Small intestine (tissue), 16 donors: ENCODE measurements at places on chromosomes 4 and X. TPM values are rescaled to one million over a fixed set of nuclear protein-coding genes. Genes with fewer than 3 reads are reported as not detected.
A peak's percentile ranks its signal among the peaks of the same experiment; 100 is the strongest.

The RAB39B gene
- 0.50 TPM for polyA plus RNA-seq

The TEX11 gene
- polyA plus RNA-seq = 0.04 TPM

The FDCSP gene
- not detected for polyA plus RNA-seq

The ARMCX2 gene
- polyA plus RNA-seq = 10.2 TPM

The NHS gene
- polyA plus RNA-seq = under 0.01 TPM

The PNMA6A gene
- polyA plus RNA-seq = not detected

The PPID gene
- 46.5 TPM for polyA plus RNA-seq

The USP17L29 gene
- not detected for polyA plus RNA-seq

The FGFBP2 gene
- polyA plus RNA-seq = not detected

The ADH1C gene
- 231 TPM for polyA plus RNA-seq

The RAI2 gene
- polyA plus RNA-seq = 11.2 TPM

- H3K36me3 ChIP-seq = no peaks in the 10 kb centered on the region
- H3K27me3 ChIP-seq = no peaks in the 10 kb centered on the region
- DNase-seq = no peak
- H3K27ac ChIP-seq = no peak overlapping the region
These were observed 76.8 kb upstream of the MCF2 start for GRCh38 chrX:139784807-139785206.

GRCh38 chrX:39253551-39253950, 452.3 kb downstream of the MID1IP1 start:
- peaks cover 2% of the 10 kb centered on the region for H3K4me1 ChIP-seq
- no peak overlapping the region for H3K4me3 ChIP-seq
- no peak overlapping the region for H3K27ac ChIP-seq
- H3K27me3 ChIP-seq = no peaks in the 10 kb centered on the region
- H3K36me3 ChIP-seq = no peaks in the 10 kb centered on the region

GRCh38 chrX:135522132-135522530, 1.7 kb downstream of the INTS6L start:
- no peaks in the 10 kb centered on the region for H3K36me3 ChIP-seq
- H3K27ac ChIP-seq = peak overlapping the region; percentile 87
- DNase-seq = no peak
- H3K27me3 ChIP-seq = no peaks in the 10 kb centered on the region

DNA sequence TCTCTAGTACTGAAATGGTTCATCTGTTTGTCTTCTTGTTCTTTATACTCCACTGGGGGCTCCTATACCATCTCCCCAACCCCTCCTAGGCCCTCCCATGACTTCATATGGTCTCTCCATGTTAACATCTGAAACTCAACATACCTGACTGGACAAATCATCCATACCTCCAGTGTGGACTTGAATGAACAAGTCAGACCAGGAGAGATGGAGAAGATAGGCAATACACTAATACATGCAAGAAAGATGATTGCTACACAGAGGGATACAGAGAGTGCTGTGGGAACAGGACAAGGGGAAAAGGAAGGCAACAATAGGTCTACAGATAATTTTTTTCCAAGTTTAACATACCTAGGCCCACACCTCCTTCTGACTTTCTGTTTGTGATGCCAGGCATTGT, 175.1 kb downstream of the FHIP1A start:
- H3K4me3 ChIP-seq = no peak overlapping the region
- no peak for DNase-seq
- no peak overlapping the region for H3K27ac ChIP-seq
- H3K36me3 ChIP-seq = peaks cover 2% of the 10 kb centered on the region
- H3K4me1 ChIP-seq = no peaks in the 10 kb centered on the region

GRCh38 chr4:61520681-61521160, 320.6 kb downstream of the ADGRL3 start:
- H3K27ac ChIP-seq = no peak overlapping the region
- H3K4me1 ChIP-seq = no peaks in the 10 kb centered on the region
- no peaks in the 10 kb centered on the region for H3K36me3 ChIP-seq
- no peak overlapping the region for H3K4me3 ChIP-seq
- H3K27me3 ChIP-seq = no peaks in the 10 kb centered on the region

GRCh38 chrX:129777218-129778030, 2.3 kb upstream of the SASH3 start:
- peak overlapping the region; percentile 94 for H3K27ac ChIP-seq
- H3K36me3 ChIP-seq = no peaks in the 10 kb centered on the region
- peaks cover 34% of the 10 kb centered on the region for H3K4me1 ChIP-seq
- no peaks in the 10 kb centered on the region for H3K27me3 ChIP-seq
- H3K4me3 ChIP-seq = peak overlapping the region; percentile 26

- no peak overlapping the region for H3K4me3 ChIP-seq
- H3K27me3 ChIP-seq = no peaks in the 10 kb centered on the region
- DNase-seq = no peak
These were observed 72.6 kb upstream of the CPEB2 start for GRCh38 chr4:14929669-14930068.

DNA sequence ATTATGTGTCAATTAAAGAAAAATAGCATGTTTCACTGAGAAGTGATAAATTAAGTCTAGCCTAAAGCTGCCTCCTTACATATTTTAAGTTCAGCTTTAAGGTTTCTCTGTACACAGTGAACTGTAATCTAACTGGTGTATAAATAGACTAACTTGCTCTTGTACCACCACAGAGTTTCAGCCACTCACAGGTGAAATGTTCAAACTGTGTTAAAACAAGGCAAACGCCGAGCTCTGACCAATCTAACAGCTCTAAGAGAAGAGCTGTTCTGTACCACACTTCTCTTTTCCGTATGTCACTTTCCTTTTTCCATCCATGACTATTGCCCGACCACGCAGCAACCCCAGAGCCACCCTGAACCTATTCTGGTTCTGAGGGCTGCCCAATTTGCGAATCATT, 64.5 kb downstream of the DCHS2 start:
- no peaks in the 10 kb centered on the region for H3K36me3 ChIP-seq
- no peaks in the 10 kb centered on the region for H3K4me1 ChIP-seq
- no peak overlapping the region for H3K27ac ChIP-seq
- DNase-seq = no peak

DNA sequence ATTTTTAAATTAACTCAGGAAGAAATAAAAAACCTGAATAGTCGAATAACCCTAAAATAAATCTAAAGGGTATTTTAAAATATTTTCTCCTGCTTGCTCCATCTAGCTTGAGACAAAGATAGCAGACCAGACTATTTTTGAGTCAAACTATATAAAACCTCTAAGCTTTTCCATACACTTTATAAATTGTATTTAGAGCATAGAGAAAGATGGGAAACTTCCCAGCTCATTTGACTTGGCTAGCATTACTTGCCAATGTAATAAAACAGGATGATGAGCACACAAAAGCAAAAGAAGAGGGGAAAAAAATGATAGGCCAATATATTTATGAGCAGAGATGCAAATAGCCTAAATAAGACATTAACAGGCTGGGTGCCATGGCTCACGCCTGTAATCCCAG, 117.1 kb downstream of the ANAPC4 start:
- no peaks in the 10 kb centered on the region for H3K4me1 ChIP-seq
- no peak overlapping the region for H3K4me3 ChIP-seq
- H3K27ac ChIP-seq = no peak overlapping the region
- no peaks in the 10 kb centered on the region for H3K36me3 ChIP-seq
- DNase-seq = no peak

- no peak overlapping the region for H3K4me3 ChIP-seq
- H3K27me3 ChIP-seq = no peaks in the 10 kb centered on the region
- DNase-seq = no peak
- no peak overlapping the region for H3K27ac ChIP-seq
These were observed 104.3 kb upstream of the TTC29 start for GRCh38 chr4:147049946-147050345.

DNA sequence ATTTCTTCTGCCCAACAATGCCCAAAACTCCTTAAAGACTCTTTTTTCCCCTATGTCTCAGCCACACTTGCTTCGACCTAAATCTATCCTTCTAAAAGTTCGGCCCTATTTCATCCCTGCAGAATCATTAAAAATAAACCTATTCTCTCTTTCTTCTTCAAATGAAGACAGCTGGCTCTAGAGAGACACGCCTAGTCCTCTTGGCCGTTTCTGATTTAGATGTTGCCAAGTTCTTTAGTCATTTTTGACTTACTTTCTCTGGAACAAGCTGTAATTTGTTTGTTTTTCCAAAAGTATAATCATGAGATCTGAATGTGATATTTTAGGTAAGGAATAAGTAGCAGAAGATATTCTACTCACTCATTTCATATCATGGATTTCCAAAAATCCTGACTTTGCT, 211.6 kb downstream of the CENPC start:
- H3K27ac ChIP-seq = no peak overlapping the region
- DNase-seq = no peak

DNA sequence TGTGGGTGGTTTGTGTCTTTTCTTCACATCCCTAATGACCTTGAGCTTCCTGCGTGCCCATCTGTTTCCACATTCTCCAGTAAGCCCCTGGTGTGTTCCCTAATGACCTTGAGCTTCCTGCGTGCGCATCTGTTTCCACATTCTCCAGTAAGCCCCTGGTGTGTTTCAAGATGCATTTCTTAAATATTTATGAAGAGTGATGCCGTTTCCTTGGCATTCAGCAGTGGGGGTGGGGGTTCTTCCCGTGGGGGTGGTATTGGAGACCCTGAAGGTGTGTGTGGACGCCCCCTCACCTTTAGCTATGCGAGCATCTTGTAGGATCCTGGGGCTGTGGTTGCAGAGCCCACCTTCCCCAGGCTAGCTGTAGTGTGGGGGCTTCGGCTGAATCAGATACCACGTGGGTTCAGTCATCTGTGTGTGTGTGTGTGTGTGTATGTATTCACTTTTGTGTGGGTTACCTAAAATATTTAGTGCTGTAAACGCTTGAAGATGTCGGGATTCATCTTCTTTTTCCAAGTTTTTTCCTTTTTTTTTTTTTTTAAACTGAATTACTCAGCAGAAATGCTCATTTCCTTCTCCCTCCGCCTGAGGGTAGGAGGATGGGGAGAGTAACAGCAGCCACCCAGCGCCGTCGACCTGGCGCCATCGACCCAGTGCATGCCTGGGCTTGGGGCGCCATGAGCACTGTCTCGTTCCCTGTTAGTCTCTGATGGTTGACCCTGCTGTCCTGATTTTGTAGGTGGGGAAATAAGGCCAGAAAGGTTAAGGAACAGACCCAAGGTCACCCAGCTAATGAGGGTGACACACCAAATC, 9.9 kb downstream of the NSG1 start:
- H3K4me3 ChIP-seq = no peak overlapping the region
- H3K36me3 ChIP-seq = no peaks in the 10 kb centered on the region
- DNase-seq = peak; percentile 25
- no peaks in the 10 kb centered on the region for H3K27me3 ChIP-seq
- H3K4me1 ChIP-seq = no peaks in the 10 kb centered on the region

- H3K27me3 ChIP-seq = no peaks in the 10 kb centered on the region
- no peak overlapping the region for H3K4me3 ChIP-seq
- peak; percentile 34 for DNase-seq
- H3K36me3 ChIP-seq = peaks cover 45% of the 10 kb centered on the region
- H3K4me1 ChIP-seq = peaks cover 4% of the 10 kb centered on the region
- no peak overlapping the region for H3K27ac ChIP-seq
These were observed 113.6 kb downstream of the NFKB1 start for GRCh38 chr4:102614801-102615200.

GRCh38 chrX:119067023-119067739, 5.6 kb upstream of the CT47C1 start:
- peak; percentile 52 for DNase-seq
- H3K36me3 ChIP-seq = no peaks in the 10 kb centered on the region
- no peak overlapping the region for H3K27ac ChIP-seq
- no peaks in the 10 kb centered on the region for H3K4me1 ChIP-seq
- H3K4me3 ChIP-seq = no peak overlapping the region
- no peaks in the 10 kb centered on the region for H3K27me3 ChIP-seq

DNA sequence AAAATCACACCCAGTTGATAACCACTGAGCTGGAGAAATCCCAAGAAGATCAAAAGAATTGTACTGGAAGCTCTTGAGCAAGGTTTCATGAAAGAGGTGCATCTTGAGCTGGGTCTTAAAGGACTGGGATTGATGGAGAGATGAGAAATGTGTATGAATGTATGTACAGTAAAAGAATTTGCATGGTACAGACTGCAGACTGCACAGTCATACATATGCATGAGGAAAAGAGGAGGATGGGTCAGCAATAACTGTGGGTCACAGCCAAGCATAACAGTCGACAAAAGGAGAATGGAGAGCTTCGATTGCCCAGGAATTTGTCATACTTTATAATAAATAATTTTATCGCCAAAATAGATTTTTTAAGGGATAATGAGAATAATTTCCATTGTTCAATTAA, 4.8 kb upstream of the RELL1 start:
- H3K27ac ChIP-seq = no peak overlapping the region
- no peaks in the 10 kb centered on the region for H3K27me3 ChIP-seq
- H3K4me3 ChIP-seq = no peak overlapping the region
- no peak for DNase-seq
- H3K4me1 ChIP-seq = peaks cover 10% of the 10 kb centered on the region

- H3K4me1 ChIP-seq = no peaks in the 10 kb centered on the region
- peak; percentile 89 for DNase-seq
- H3K27me3 ChIP-seq = peaks cover 2% of the 10 kb centered on the region
These were observed at the start of gene HSD17B10 for GRCh38 chrX:53433651-53434639. Gene HSD17B10 (minus strand): TSS chrX:53434370. CDS start chrX:53434345, 25 bp downstream.

DNA sequence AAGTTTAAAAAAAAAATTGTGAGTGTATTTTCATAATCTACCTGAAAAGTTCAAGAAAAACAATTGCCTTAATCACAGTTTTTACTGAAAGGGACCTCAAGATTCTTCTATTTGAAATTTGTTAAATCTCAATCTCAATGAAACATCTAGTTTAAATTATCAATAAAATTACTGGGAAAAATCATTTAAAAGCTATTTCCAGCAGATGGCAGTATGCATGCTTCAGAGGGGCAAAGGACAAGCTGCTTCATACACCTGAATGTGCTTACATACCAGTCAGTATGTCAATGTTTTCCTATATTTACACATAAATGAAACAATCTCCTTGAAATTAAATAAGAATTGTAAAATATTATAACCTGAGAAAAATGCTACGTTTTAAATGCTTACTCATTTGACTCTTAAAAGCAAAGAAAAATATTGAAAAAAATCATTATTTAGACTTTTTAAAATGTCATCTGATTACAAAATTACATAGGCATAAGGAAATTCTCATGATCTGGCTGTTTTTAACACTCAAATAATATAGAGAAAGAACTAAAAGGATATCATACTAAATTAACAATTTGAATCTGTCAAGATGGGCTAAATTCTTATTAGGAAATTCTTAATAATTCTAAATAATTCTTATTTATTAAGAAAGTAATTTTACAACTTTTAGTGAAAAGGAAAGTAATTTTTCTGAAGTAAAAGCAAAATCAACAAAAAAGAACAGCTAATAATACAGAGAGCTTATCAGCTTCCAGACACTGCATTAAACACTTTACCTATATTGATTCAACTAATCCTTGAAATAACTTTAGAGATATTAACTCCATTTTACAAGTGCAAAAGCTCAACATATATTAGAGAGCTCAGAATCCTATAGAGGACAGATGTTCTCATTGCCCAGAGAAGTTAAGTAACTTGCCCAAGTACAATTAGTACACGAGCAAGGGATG, 242.1 kb downstream of the ADAMTS3 start:
- no peaks in the 10 kb centered on the region for H3K27me3 ChIP-seq
- no peaks in the 10 kb centered on the region for H3K36me3 ChIP-seq
- H3K4me1 ChIP-seq = no peaks in the 10 kb centered on the region
- H3K27ac ChIP-seq = no peak overlapping the region
- no peak overlapping the region for H3K4me3 ChIP-seq

GRCh38 chrX:108426262-108426661, 12.0 kb downstream of the COL4A6 start:
- no peak overlapping the region for H3K4me3 ChIP-seq
- no peaks in the 10 kb centered on the region for H3K4me1 ChIP-seq
- no peak overlapping the region for H3K27ac ChIP-seq
- DNase-seq = no peak
- no peaks in the 10 kb centered on the region for H3K27me3 ChIP-seq
- H3K36me3 ChIP-seq = no peaks in the 10 kb centered on the region
